Left ventricle myocardium inferior (tissue), 1 donor: ENCODE measurements at places on chromosomes 7 and 10. TPM values are rescaled to one million over a fixed set of nuclear protein-coding genes. Genes with fewer than 3 reads are reported as not detected.

- no peak for DNase-seq
Observed at GRCh38 chr7:68122801-68123200, 1126.2 kb downstream of the TYW1 start.

DNA sequence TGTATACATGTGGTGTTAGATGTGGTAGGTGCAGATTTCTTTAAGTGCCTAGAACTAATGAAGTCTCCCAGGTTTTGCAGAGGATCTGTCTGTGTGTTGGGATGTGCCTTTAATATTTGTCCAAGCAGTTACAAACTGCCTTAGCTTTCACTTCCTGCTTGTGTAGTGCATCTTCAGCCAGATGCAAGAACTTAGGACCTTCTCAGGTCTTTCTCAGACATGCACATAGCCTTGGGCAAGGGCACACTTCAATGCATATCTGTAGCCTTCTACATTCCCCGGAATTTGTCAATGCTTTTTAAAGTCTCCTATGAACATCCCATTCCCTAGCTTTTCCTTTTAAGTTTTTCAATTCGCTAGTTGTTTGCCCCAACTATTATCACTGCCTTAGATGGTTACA, 47.2 kb upstream of the SLC39A12 start:
- no peak for DNase-seq

- no peak for DNase-seq
Observed at GRCh38 chr7:42448901-42449300, 211.9 kb upstream of the GLI3 start.

- DNase-seq = no peak
Observed at GRCh38 chr7:118175740-118176139, 8.2 kb upstream of the LSM8 start.

DNA sequence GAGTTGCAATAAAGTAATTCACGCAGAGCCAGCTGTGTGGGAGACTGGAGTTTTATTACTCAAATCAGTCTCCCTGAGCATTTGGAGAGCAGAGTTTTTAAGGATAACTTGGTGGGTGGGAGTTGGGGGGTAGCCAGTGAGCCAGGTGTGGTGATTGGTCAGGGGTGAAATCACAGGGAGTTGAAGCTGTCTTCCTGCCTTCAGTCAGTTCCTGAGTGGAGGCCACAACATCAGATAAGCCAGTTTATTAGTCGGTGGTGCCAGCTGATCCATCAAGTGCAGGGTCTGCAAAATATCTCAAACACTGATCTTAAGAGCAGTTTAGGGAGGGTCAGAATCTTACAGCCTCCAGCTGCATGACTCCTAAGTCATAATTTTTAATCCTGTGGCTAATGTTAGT, 3.3 kb upstream of the CYP51A1 start:
- DNase-seq = no peak

DNA sequence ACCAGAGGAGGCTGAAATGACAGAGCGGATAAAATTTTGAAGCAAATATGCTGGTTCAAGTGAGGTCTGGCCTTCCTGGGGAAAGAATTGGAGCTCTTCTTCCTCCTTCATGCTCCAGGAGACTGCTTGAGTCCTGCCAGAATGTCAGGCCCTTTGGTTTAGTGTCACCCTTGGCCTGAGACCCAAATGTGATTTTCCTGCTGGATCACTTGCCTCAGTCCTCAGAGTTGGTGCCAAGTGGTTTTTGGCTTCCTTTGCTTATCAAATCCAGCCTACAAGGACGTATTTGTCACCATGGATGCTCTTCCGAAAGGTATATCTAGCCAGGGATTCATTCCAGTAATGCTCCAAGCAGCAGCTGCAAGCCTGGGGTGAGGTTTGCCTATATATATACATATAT, 118.4 kb downstream of the PLPP4 start:
- no peak for DNase-seq

DNA sequence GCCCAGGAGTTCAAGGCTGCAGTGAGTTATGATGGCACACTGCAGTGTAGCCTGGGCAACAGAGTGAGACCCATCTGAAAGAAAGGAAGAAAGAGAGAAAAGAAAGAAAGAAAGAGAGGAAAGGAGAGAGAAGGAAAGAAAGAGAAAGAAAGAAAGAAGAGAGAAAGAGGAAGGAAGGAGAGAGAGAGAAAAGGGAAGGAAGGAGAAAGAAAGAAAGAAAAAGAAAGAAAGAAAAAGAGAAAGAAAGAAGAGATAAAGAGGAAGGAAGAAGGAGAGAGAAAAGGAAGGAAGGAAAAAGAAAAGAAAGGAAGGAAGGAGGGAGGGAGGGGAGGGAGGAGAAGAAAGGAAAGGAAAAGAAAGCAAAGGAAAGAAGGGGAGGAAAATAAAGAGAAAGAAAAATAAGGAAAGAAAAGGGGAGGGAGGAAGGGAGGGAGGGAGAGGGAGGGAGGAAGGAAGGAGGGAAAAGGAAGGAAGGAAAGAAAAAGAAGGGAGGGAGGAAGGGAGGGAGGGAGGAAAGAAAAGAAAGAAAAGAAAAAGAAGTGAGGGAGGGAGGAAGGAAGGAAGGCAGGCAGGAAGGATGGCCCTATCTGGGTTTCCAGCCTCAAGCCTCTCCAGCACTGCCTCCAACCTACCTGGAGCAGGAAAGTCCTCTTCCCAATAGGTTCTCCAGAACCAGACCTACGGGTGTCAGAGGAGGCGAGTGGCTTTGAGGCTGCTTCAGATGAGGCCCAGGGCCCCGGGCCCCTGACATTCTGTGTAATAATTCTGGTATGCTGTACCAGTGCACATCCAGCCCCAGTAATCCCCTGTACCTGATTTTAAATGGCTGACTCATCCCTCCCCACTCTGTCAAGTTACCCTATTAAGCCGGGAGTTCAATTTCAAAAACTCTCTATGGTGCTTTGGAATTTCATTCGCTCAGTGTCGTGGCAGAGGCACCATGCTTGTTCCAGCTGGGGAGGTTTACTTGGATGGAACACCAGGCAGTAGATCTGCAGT, 6.8 kb upstream of the PARD3 start:
- DNase-seq = no peak

DNA sequence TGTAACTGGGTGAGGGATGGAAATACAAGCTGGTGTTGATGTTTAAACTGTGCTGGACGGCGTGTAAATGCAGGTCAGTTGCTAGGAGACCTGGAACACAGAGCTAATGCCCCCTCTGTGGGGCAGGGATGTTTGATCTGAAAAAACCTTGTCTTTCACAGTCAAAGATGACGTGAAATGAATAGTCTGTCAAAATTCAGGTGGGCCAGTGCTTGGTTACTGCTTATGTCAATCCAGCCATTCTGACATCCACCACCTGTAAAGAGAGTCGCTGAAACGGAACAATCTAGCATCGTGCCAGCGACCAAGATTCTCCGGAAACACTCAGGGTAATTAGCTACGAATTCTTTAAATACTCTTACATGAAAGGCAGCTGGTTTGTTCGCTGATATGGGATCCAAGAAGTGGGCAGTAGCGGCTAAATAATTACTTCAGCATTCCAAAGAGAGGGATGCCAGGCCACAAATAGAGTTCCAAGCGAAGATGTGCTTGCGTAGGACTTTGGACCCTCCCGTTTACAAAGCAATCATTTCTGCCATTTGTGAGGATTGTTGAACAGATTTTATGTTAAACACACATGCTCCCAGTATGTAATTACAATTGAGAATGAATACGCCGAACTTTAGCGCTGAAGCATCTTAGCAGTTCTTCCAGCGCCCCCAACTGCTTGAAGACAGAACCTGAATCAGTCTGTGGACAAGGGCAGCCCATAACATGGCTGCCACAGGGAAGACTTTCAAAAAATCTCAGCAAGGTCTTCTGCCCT, 7.3 kb upstream of the ASB4 start:
- DNase-seq = no peak

- no peak for DNase-seq
Observed at GRCh38 chr10:69045441-69046300, 42.2 kb upstream of the SRGN start.

DNA sequence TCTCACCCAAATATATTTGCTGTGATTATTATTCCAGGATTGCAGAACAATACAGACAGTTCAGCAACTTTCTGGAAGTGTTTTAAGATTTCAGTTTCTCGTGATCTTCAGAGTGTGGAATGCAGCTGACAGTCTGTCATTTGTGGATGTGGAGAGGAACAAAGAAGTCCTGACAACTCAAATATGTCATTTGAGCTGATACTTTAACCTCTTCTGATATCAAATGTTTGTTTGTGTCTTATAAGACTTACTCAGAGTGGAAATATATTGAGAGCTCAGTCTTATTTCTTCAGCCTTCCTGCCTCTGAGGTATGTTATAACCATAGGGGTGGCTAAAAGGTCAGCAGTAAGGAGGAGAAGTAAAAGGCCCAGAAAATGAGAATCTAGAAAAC, 96.4 kb downstream of the OSBPL3 start:
- DNase-seq = no peak

- DNase-seq = no peak
Observed at GRCh38 chr10:42943025-42943818, 133.6 kb upstream of the RET start.

DNA sequence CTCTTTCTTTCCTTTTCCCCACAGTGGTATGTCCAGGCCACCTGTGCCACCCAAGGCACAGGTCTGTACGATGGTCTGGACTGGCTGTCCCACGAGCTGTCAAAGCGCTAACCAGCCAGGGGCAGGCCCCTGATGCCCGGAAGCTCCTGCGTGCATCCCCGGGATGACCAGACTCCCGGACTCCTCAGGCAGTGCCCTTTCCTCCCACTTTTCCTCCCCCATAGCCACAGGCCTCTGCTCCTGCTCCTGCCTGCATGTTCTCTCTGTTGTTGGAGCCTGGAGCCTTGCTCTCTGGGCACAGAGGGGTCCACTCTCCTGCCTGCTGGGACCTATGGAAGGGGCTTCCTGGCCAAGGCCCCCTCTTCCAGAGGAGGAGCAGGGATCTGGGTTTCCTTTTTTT, 2.3 kb upstream of the FSCN3 start:
- no peak for DNase-seq

GRCh38 chr7:128963327-128963757, 25.6 kb downstream of the IRF5 start:
- no peak for DNase-seq

- DNase-seq = no peak
Observed at GRCh38 chr7:33933611-33934281, 28.4 kb downstream of the BMPER start.

DNA sequence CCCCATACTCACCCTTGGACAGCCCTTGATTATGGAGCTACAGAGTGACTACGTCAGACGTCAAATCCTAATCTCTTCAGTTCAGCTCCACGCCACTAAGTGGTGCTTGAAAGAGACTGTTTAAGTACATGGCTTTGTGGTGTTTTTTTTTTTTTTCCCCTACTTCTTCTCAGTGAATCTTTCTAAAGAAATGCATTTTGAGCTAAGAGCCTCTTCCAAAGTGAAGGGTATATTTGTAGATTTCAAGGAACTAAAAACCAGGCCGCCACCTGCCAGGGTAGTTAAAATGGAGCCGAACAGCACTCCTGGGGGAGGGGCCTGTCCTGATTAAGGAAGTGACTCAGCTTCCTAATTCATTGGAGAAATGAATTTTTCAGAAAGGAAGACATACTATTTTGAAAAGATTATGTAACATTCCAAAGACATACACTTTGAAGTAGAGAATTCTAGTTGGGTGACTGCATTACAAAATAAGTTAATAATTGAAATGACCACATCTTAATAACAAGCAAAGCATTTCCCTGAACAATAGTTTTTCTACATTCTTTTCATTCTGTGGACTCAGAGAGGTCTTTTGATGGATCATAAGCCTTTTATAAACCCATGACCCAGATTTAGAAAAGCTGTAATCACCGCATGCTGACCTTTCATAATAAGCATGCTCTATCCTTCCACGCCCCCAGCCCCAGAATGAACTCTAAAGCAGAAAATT, 20.6 kb upstream of the VPS41 start:
- no peak for DNase-seq

- no peak for DNase-seq
Observed at GRCh38 chr10:46001187-46001756, 29.0 kb downstream of the TIMM23 start.

DNA sequence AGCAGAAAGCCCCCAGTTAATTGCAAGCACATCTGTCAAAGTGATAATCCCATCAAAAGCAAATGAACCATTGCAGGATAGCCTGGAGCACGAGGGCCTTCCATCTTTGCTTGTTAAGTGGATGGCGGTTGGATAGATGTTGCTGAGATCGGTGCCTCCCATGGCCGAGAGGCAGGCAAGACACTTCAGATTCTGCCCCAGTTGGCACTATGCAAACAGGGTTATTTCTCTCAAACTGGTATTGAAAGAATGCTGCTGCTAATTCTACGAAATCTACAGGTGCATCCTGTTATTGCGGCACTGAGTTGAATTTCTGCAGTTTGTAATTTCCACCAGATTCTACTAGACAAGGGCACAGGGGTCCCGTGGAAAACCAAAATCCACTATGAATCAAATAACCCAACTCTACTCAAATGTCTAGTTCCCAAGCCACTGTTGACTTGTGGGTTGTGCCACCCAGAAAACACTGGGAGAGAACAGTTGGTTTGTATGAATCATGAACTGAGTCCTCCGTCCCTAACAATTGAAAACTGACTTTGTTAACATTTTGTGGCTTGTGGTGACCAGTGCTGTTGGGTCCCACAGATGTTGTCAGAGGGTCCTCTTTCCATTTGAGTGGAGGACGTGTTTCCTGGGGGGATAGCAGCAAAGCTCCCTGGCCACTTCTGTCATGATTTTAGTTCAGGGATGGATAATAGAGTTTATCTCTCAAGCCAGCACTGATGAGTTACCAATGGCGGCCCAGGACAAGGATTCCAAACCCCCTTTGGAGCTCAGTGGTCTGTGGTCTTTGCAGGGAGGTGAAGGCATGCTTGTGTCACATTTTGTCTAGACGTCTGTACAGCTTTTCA, 7.1 kb upstream of the IL2RA start:
- no peak for DNase-seq

DNA sequence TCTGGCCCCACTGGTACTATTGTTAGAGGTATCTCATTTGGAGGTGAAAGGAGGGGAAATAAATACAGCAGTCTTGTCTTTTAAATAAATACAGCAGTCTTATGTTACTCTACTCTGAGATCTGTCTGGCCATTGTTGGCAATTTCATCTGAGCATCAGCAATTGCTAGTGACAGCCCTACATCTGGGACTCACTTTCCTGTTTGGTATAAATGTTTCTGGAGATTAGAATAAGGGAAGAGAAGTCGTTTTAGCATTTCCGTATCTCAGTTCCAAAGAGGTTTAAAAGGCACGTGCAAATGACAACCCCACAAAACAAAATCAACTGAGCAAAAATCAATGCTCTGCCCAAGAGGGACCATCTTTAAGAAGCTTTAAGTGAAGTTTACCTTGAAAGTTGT, 18.1 kb upstream of the CNNM2 start:
- DNase-seq = no peak

DNA sequence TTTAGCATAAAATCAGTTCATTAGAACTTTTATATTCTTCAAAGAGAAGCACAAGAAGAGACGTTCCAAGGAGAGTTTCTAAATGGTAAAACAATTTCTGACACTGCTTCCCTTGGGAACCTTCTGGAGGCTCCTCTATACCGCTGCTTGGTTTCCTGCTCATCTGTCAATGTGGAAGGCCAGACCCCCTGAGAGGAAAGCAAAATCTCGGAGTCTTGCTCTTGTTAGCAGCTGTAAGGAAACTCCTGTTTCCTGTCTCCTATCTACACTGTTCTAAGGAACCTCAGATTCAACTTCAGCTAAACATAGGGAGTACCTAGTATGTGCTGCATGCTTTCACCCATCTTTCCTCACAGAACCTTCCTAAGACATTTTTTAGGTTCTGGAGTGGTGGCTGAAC, 322.2 kb downstream of the BMPER start:
- DNase-seq = no peak

PNLIP gene
- not detected for total RNA-seq

COL17A1 gene
- not detected for total RNA-seq

PKD1L1 gene
- 1.5 TPM for total RNA-seq

OR6V1 gene
- total RNA-seq = not detected

IQCE gene
- 11.5 TPM for total RNA-seq

NEUROG3 gene
- not detected for total RNA-seq

ADIRF gene
- 41.1 TPM for total RNA-seq

STAMBPL1 gene
- total RNA-seq = 2.5 TPM

NEUROD6 gene
- total RNA-seq = not detected

CDC14C gene
- total RNA-seq = not detected
